ENCODE measurements at places on chromosomes 3 and 15.

GRCh38 chr3:193271101-193271840 is 30.2 kb downstream of the PLAAT1 start:
- no peak for DNase-seq

DNA sequence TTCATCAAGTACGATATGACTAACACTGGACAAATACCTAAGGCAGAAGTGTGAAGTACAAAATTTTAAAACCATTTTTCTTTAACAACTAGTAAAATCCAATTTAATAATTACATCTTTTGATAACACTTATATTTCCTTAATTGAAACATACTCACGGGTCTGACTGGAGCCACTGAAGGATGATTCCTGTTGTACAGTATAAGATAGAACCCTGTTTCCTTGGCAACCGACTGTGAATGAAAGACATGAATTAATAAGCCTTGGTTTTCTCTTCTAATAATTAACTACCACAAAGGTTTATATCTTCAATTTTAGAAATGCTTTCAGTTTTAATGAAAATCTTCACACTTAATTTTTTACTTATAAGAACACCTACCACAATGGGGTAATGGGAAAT is 19.4 kb downstream of the DHX36 start:
- DNase-seq = no peak

- no peak for DNase-seq
Observed at GRCh38 chr3:67998281-67998680, 343.9 kb upstream of the SUCLG2 start.

DNA sequence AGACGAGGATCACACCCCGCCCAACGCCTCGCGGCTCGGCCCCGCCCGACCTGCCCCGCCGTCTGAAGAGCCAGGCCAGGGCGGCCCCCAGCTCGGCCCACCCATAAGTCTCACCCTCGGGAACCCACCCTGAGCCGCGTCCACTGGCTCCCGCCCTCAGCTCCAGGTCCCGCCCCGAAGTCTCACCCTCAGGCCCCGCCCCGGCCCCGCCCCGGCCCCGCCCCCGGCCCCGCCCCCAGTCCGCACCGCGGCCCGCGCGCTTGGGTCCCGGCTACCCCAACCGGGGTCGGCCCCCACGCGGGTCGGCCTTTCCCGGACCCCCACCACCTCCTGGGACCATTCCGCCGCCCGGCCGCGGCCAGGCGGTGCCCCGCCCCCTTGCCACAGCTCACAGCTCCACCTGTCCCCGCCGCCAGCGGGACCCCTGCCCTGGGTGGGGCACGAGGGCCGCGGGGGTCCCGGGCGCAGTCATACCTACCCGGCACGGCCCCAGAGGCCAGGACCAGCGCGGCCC is 489 bp downstream of the CSPG5 start:
- DNase-seq = no peak

- no peak for DNase-seq
Observed at GRCh38 chr15:78069462-78070029, 8.0 kb downstream of the TBC1D2B start.

GRCh38 chr3:15241341-15241740 is 35.3 kb downstream of the CAPN7 start:
- no peak for DNase-seq

Measured in suprapubic skin (tissue), 4 donors.